AG08395 (cell line): ENCODE measurements at places on chromosomes 11 and 22.

- no peak for DNase-seq
These were observed 10.9 kb downstream of the TUG1 start for GRCh38 chr22:30979932-30980331.

- peak; percentile 70 for DNase-seq
These were observed 18.9 kb downstream of the LIMK2 start for GRCh38 chr22:31230871-31231621.

GRCh38 chr11:126832387-126832786, 168.2 kb downstream of the KIRREL3 start:
- no peak for DNase-seq

DNA sequence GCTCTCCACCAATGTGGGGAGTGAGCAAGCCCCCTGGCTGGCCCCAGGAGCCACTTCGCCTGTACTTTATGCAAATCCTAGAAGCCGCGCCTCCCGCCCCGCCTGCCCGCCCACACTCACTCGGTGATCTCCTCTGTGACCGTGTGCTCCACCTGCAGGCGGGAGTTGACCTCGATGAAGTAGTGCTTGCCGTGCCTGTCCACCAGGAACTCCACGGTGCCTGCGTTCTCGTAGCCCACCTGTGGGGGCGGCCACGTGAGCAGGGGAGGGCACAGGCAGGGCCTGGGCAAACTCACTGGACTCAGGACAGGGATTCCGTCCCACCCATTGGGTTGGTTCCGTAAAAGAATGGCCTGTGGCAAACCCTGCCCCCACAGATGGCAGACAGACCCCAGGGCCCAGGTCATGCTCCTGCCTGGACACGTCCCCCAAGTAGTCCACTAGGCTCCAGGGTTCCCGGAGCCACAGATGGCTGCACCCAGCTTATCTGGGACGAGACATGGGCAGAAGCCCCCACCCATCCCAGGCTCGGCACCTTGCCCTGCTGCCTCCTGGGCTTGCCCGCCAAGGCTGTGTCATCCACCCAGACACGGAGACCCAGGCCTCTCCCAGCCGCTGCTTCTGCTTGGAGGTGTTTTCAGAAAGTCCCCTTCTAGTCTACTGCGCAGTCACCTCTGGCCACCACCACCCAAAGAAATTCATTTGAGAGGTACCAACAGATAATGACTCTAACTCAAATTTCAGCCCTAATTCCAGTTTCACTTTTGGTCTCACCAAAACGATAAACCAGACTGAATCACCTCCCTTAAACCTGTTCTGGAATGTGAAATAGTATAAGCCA, 12.1 kb downstream of the LRFN4 start:
- no peak for DNase-seq

- no peak for DNase-seq
These were observed 118.2 kb downstream of the FAR1 start for GRCh38 chr11:13786688-13787087.

- no peak for DNase-seq
These were observed 89.8 kb downstream of the PDE2A start for GRCh38 chr11:72584293-72584938.
